ENCODE measurements at places on chromosomes 5 and 9.

DNA sequence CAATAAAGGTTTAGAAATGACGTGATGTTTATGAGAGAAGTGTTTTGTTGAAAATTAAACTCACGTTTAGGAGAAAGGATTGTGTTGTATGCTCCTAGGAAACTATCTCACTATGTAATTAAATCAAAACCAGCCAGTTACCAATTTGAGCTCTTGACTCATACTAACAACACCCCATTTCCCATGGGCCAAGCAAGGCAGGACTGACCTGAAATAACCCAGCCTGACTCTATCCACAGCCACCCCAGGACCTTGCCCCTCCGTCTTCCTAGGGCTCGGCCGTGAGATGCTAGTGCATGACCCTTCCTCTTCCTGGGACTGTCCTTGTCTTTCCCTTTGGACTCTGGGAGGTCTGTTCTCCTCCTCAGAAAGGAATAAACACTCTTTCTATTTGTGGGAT lies 16.4 kb downstream of the TLR4 start:
- no peak for DNase-seq

- DNase-seq: no peak
Observed at GRCh38 chr9:78097541-78097940, 65.9 kb upstream of the GNAQ start.

DNA sequence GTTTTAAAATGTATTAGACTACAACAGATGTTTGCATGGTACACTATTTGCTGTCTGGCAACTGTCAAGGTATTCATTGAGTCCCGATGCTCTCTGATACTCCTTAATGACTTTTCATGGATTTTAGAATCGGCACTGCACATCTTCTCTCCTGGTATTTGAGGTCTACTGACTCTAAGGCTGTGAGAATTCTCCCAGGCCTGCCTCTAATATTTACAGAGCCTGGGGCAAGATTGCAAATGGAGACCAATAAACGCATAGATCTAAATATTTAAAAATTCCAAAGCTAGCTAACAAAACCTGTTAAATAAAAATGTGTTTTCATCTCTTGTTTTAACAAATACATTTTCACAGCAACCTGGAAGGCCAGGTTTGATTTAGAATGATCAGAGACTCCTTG lies 291.4 kb upstream of the RFX3 start:
- no peak for DNase-seq

- DNase-seq: no peak
Observed at GRCh38 chr9:7828334-7828733, 28.8 kb upstream of the DMAC1 start.

GRCh38 chr5:68433923-68434879 lies 218.6 kb downstream of the PIK3R1 start:
- peak; percentile 97 for DNase-seq

DNA sequence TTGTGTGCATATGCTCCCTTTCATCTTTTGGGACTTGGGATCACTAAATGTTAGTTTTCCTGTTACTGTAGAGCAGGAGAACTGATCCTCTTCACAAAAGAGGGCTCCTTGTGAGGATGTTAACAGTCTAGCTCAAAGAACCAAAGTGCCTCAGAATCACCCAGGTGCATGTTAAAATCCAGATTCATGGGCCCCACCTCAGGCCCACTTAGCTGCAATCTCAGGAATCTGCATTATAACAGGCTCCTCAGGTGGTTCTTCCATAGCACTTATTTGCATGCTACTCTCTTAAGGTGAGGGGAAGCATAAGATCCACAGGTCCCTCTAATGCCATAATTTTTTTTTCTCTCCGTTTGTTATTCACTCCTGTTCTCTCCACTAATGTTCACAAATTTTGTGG lies 14.8 kb upstream of the MEF2C start:
- no peak for DNase-seq

DNA sequence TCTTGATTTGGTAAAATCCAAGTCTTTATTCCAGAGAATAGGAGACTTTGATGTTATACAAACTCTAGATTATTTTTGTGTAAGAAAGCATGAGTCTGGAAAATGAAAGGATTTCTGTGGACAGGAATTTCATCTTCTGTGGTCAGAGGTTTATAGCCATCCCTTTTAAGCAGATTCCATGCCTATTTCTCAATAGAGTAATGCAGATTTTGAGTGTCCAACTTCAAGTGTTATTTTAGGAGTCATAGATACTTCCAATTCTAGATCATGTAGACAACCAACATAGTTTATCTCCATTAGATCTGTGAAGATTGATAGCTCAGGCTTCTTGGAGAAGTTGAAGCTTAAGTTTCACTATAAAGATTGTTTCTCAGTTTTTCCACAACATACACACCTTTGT lies 379.7 kb downstream of the PSAT1 start:
- DNase-seq: no peak

DNA sequence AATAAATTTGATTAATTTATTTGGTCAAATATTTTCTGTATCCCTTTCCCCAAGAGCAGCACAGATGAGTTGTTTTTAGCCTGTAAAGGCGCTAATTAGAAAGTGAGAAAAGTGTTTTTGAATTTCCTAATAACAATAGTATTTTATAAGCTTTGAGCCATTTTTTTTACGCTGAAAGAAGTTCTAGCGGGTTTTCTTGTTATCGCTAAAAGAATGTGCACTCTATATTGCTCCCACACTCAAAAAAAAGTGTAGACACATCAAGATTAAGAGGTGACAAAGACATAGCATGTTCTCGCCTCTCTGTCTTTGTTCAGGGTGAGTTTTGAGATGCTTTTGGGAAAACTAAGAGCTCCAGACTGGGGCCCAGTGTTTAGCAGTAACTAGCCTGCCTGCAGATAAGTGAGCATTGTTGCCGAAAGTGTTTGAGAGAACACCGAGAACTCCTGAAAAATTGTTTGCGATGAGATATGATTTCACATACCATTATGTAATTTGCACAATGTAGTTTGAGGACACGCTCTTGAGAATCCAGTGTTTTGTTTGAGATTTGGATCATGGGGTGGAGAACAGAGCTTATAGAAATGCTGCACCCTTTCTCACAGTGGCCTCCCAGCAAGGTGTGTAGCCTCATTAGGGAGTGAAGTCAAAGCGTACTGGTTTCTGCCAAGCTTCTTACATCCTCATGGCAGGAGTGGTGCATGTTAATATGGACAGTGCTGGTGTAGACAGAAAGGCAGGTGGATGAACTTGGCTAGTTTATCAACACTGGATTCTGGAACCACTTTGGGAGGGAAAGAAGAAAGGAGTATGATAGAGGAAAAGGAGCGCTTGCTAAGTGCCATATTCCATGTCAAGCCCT lies 1.5 kb downstream of the F2R start:
- no peak for DNase-seq

DNA sequence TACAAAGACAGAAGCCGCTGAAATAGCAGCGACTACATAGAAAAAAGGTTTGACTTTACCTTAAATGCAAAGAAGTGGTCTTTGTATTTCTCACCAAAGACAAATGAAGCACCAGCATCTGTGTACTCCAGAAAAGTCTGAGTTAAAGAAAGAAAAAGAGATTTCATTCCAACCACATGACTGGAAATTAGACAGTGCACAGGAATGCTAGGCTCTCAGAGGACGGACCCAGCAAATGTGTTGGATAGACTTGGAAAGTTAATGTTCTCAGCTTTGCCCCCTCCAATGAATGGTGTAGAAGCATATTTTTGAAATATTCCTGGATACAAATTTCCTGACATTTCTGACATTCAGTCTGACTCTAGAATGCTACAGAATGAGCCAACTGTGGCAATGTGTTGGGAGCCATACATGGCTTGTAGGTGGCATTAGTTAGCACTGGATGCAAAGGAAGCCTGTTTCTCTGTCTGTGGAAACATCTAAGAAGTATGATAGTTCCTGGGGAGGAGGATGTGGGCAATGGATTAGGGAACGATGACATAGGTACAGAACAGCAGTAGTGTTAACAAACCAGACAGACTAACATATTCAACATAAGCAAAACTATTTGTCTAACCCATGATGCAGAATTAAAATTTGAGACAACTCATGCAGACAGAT lies 43.3 kb downstream of the SLC28A3 start:
- no peak for DNase-seq

DNA sequence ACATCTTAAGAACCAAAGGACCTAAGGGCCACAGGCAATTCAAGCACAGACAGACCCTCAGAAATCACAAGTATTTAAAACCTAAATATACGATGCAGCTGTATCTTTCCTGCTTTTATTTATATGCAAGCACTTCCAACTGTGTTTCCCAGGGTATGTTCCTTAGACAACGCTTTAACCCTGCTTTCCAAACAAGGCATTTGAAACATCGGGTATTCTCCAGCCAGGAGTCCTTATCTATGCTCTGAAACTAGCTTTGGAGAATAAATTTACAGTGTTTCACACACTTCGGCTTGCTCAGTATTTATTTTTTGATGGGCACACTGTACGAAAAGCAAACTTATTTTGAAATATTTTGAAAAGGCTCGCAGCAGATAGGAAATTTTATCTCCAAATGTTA lies 13.5 kb downstream of the NR6A1 start:
- no peak for DNase-seq

GRCh38 chr9:4296217-4296616 lies 3.7 kb downstream of the GLIS3 start:
- DNase-seq: no peak

All from activated naive CD4-positive, alpha-beta T cell treated with anti-CD3 and anti-CD28 coated beads for 36 hours (primary cell).